T-cell (primary cell): ENCODE measurements at places on chromosomes 2 and 18. TPM values are rescaled to one million over a fixed set of nuclear protein-coding genes. Genes with fewer than 3 reads are reported as not detected.

Gene SPP2
- total RNA-seq = not detected

Gene ANKRD30B
- total RNA-seq = not detected

Gene REG1B
- total RNA-seq = not detected

Gene WDR43
- 60.5 TPM for total RNA-seq

Gene POTEJ
- not detected for total RNA-seq

Gene ELOA2
- total RNA-seq = not detected

Gene FABP1
- 0.73 TPM for total RNA-seq
